KBM-7 (cell line): ENCODE measurements at places on chromosomes 16 and 17.

DNA sequence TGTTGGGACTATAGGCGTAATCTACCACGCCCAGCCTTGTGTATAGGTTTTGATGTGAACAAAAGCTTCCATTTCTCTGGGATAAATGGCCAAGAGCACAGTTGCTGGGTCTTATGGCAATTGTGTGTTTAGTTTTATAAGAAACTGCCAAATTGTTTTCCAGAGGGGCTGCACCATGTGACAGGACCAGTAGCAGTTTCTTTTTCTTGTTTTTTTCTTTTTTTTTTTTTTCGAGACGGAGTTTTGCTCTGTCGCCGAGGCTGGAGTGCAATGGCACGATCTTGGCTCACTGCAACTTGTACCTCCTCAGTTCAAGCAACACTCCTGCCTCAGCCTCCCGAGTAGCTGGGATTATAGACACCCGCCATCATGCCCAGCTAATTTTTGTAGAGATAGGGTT lies 34.3 kb upstream of the CBX4 start:
- no peak for DNase-seq

DNA sequence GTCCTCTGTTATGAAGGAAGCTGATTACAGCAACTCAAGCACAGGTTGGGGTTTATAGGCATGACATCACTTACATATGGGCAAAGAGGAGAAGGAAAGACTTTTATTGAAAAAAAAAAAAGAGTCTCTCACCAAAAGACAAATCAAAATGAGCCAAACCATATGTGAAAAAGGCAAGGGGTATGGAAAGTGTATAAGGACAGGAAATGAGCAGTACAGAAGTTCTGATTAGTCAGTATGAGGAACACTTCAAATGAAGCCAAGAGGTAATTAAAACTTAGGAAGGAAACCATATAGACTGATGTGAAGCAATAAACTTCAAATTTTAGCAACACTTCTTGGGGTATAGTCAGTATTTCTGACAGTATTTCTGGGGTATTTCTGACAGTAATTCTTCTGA lies 1372.6 kb downstream of the CDH11 start:
- no peak for DNase-seq

DNA sequence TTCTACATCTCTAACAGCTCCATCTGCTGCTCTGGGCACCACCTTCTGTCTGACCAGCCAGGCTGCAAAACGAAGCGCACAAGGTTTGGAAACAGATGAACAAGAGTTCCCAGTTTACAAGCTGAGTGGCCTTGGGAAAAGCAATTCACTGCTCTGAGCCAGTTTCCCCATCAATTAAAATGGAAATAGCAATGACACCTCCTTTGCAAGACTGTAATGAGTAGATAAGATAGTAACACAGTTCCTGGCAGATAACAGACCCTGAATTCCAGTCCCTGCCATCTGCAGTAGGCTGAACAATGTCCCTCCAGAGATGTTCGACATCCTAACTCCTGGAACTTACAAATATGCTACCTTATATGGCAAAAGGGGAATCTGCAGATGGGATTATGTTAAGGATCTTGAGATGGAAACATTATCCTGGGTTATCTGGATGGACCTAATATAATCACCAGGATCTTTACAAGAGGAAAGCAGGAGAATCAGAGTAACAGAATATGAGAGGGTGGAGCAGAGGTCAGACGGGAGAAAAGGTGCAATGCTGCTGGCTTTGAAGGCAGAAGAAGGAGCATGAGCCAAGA lies 27.9 kb downstream of the CPPED1 start:
- DNase-seq = no peak

DNA sequence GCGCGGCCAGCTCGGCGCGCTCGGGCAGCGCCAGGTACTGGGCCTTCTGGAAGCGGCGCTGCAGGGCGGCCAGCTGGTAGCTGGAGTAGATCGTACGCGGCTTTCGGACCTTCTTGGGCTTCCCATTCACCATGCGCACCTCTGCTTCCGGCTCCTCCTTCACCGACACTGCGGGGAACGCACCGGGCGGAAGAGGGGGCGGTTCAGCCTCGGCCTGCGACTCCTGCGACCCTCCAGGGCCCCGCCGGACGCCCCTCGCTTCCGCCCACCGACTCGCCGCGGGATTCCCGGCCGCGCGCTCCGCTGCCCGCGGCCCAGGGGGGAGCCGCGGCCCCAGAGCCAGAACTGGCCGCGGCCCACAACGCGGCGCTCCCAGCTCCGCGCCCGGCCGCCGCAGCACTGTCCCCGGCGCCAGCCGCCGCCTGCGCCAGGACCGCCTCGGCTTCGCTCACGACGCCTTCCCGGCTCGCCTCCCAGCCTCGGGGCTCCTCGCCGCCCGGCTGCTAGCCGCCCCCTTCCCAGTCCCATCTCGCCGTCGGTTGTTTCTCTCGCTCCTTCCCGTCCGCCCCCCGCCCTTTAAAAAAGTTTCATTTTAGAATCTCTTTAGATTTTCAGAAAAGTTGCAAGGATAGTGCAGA lies 1.5 kb downstream of the DLX3 start:
- no peak for DNase-seq

DNA sequence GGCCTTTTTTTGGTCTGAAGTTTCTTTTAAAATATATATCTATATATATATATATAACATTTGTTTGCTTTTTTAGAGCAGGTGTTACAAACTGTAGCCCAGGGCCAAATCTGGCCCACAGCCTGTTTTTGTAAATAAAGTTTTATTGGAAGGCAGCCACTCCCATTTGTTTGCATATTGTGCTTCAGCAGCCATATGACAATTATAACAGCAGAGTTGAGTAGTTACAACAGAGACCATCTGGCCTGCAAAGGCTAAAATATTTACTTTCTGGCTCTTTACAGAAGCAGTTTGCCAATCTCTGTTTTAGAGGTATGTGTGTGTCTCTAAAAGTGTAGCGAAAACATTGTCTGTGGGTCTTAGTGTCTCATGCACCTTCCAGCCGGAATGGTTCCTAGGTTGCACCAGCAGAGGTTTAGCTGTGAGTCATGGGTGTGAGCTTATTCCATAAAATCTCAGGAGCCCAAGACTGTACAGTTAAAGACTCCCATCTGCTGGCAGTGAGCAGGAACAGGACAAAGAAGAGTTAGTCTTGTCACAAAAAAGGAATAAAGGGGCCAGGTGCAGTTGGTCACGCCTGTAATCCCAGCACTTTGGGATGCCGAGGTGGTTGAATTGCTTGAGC lies 23.8 kb downstream of the LCMT1 start:
- no peak for DNase-seq

DNA sequence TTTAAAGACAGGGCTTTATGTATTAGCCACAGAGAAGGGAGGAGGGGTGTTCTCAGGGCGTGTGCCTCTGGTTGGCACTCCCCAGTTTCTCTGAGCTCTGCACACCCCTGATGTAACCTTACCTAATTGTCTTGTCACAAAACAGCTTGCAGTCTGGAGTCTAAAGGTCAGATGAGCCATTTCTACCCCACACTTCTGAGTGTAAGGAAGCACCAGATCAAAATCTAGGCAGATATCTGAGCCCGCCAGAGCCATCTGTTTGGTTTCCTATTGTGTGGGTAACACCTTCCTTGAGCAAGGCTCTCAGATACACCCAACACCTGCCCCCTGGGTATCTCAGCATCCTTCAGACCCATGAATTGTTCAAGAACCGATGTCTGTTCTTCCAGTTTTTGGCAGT lies 15.5 kb downstream of the CDH1 start:
- no peak for DNase-seq
